ENCODE measurements at places on chromosomes 3 and 15. TPM values are rescaled to one million over a fixed set of nuclear protein-coding genes. Genes with fewer than 3 reads are reported as not detected.
A peak's percentile ranks its signal among the peaks of the same experiment; 100 is the strongest.

The LSAMP gene
- total RNA-seq: 20.1 TPM

GRCh38 chr3:11508346-11509172 lies 135.2 kb downstream of the VGLL4 start:
- peaks cover 47% of the 10 kb centered on the region for H3K4me1 ChIP-seq
- H3K36me3 ChIP-seq: no peaks in the 10 kb centered on the region
- H3K27me3 ChIP-seq: no peaks in the 10 kb centered on the region
- H3K27ac ChIP-seq: peak overlapping the region; percentile 59
- no peak for DNase-seq
- H3K4me3 ChIP-seq: peak overlapping the region; percentile 2

- H3K4me3 ChIP-seq: no peak overlapping the region
- H3K27ac ChIP-seq: no peak overlapping the region
- DNase-seq: no peak
- no peaks in the 10 kb centered on the region for H3K27me3 ChIP-seq
- H3K36me3 ChIP-seq: no peaks in the 10 kb centered on the region
- H3K4me1 ChIP-seq: peaks cover 28% of the 10 kb centered on the region
These were observed 115.4 kb downstream of the TCF12 start for GRCh38 chr15:57033715-57034439.

- no peaks in the 10 kb centered on the region for H3K4me1 ChIP-seq
- no peaks in the 10 kb centered on the region for H3K36me3 ChIP-seq
- H3K27me3 ChIP-seq: no peaks in the 10 kb centered on the region
- no peak overlapping the region for H3K4me3 ChIP-seq
- no peak for DNase-seq
These were observed 324.1 kb downstream of the ZNF385D start for GRCh38 chr3:21426920-21427319.

DNA sequence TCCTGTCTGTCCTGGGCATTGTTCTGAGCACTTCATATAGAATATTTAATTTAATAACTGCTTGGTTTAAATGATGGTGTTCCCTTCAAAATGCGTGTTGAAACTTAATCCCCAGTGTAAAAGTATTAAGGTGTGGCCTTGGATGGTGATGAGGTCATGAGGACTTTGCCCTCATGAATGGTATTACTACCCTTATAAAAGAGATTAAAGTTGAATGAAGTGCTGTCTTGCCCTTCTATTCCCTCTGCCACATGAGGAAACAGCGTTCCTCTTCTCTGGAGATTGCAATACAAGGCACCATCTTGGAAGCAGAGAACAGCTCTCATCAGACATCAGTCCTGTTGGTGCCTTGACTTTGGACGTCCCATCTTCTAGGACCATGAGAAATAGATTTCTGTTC lies 374.4 kb downstream of the PTPRG start:
- H3K36me3 ChIP-seq: no peaks in the 10 kb centered on the region
- no peak overlapping the region for H3K27ac ChIP-seq
- DNase-seq: no peak
- H3K4me3 ChIP-seq: no peak overlapping the region
- H3K4me1 ChIP-seq: no peaks in the 10 kb centered on the region
- no peaks in the 10 kb centered on the region for H3K27me3 ChIP-seq

All from lower lobe of right lung (tissue), 2 donors.